ENCODE measurements at places on chromosomes 13 and 19.

DNA sequence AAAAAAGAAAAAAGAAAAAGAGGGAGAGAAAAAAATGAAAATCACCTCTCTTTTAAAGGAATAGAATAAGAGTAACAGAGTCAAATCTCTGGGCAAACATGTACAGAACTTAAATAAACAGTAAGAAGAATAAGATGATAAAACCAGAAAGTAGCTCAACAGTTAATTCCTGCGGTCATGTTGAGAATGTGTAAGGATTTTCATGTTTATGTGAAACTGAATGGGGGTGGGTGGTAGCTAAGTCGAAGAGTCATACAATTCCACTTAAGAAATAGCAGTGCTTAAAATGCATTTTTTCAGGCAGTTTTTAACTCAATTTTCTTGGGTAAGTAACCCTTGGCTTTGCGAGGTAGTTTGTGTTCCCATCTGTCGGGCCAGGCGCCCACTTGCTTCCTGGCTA lies 60.9 kb downstream of the PEX11G start:
- DNase-seq: no peak

- DNase-seq: no peak
Measured at GRCh38 chr13:110446575-110446890, 115.0 kb downstream of the RAB20 start.

DNA sequence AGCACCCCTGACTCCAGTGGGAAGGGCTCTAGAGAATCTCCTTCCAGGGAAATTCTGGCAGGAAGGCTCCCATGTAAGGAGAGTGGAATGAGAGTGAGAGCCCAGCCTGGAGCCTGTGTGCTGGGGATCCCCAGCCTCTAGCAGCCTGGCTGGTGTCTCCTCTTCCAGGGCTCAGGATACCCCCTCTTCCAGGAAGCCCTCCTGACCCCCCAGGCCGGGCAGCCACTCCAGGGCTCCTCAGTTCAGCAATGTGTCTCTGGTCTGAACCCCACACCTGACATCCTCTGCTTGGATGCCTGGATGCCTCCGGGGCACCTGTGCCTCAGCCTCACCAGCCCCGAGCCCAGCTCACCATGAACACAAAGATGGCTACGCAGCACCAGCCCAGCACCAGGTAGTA lies 3.0 kb downstream of the C19orf33 start:
- no peak for DNase-seq

- DNase-seq: no peak
Measured at GRCh38 chr19:33894787-33895186, 98.1 kb downstream of the KCTD15 start.
